Right atrium auricular region (tissue), 2 donors: ENCODE measurements at places on chromosomes 13 and 19.

- no peak for DNase-seq
These were observed 8.1 kb upstream of the FKRP start for GRCh38 chr19:46737761-46738171.

DNA sequence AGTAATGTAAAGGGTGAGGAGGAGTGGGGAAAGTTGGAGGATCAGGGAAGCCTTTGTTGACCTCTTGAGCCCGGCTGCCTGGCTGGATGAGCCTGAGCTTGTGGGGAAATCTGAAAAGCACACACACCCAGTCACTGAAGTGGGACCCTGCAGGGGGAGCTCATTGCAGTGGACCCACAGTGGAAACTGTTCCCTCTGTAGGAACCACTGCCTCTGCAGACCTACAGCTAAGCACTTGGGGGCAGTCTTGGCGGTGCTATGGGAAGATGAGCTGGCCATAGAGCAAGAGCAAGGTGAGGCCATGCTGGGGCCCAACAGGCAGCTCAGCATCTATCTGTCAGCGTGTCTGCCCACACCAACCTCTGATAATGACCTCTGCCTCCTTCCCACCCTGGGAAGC is 294.8 kb downstream of the TSHZ3 start:
- DNase-seq = no peak

GRCh38 chr13:35524171-35524570 is 47.7 kb upstream of the MAB21L1 start:
- DNase-seq = no peak

DNA sequence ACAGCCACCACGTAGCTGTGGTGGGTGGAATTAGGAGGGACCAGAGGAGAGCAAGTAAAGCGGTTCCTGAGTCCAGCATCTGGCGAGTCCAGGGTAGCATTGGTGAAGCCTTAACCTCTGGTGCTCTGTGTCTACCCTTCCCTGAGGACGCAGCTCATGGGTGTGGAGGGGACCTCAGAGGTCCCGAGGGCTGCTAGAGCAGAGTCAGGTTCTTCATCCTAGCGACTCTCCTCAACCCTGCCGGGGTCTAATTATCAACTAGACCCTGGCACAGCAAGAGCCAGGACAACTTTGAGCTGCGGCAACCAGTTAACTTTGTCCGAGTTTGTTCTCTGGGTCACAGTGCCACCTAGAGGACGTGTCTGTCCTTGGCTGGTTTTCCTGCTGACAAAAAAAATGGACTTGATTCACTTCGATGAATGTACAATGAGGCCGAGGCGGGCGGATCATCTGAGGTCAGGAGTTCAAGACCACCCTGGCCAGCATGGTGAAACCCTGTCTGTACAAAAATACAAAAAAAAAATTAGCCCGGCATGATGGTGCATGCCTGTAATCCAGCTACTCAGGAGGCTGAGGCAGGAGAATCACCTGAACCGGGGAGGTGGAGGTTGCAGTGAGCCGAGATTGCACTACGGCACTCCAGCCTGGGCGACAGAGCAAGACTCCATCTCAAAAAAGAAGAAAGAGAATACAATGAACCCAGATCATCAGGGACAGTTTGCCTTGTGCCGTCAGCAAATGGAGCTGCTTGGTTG is 25.0 kb downstream of the TSSK6 start:
- DNase-seq = peak; percentile 88

GRCh38 chr13:71460211-71460610 is 406.8 kb downstream of the DACH1 start:
- DNase-seq = no peak

- DNase-seq = no peak
These were observed 75.2 kb upstream of the MRI1 start for GRCh38 chr19:13689085-13689484.

DNA sequence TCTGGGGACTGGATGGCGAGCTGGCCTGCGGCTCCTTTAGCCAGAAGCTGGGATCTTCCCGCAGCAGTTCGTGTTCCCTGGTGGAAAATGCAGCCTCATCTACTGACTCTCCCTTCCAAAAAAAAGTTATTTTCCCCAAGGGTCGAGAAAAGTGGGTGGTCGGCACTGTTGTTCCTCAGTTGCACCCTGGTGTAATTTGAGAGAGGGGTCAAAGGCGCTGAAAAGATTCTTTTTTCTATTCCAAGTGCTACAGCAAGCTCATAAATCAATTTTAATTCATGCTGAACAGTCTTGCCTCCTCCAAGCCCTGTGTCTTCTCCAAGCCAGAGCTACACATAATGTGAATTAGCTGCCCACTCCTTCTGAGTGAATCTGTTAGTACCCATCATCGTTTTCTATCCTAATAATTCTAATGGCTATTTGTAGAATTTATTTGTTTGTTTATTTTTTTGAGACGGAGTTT is 774 bp downstream of the SLC25A15 start:
- DNase-seq = no peak

DNA sequence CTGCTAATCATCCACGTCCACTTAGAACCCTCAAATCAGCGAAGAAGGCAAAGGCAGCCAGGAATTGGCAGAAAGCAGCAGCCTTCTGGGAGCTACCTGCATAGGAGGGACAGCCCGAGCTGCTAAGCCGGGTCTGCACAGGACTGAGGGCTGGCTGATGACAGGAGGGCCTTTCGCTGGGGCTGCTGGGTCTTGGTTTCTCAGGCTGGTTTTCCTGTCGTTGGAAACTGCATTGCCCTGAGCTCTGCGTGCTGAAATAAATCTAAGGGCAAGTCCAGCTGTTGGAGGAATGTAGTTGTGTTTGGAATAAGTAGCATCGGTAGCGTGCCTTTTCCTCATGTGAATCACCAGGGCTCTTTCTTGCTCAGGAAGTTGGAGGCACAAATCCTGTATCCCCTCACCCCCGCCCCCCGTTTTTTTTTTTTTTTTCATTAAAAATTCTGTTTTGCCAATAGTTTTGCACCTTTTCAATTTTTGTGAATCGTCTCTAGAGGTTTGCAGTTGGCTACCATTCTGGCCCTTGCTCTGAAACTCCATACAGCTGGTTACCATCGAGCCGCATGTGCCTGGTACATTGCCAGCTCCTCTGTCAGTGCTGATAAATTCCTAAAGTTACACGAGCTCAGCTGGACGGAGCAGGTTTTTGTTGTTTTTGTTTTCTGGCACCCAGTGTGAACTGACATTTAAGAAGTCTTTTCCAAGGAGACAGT is 193.9 kb upstream of the RNF113B start:
- peak; percentile 66 for DNase-seq

GRCh38 chr19:34555447-34555846 is 73.9 kb downstream of the WTIP start:
- DNase-seq = no peak

DNA sequence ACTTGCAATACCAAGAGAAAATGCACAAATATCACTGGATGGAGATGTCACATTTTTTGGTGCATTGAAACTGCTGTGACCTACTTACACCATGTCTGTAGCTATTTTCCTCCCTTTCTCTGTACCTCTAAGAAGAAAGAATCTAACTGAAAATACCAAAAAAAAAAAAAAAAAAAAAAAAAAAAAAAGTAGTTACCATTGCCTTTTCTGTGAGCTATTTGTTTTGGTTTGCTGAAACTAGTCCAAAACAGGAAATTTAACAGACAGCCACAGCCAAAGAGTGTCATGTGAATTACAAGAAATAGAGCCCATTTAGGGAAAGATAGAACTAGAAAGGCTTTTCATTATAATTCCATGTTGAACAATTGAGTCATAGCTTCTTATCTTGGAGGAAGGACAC is 37.3 kb downstream of the TNFSF13B start:
- no peak for DNase-seq

- DNase-seq = no peak
These were observed 313.3 kb downstream of the ENOX1 start for GRCh38 chr13:43473437-43473836.

DNA sequence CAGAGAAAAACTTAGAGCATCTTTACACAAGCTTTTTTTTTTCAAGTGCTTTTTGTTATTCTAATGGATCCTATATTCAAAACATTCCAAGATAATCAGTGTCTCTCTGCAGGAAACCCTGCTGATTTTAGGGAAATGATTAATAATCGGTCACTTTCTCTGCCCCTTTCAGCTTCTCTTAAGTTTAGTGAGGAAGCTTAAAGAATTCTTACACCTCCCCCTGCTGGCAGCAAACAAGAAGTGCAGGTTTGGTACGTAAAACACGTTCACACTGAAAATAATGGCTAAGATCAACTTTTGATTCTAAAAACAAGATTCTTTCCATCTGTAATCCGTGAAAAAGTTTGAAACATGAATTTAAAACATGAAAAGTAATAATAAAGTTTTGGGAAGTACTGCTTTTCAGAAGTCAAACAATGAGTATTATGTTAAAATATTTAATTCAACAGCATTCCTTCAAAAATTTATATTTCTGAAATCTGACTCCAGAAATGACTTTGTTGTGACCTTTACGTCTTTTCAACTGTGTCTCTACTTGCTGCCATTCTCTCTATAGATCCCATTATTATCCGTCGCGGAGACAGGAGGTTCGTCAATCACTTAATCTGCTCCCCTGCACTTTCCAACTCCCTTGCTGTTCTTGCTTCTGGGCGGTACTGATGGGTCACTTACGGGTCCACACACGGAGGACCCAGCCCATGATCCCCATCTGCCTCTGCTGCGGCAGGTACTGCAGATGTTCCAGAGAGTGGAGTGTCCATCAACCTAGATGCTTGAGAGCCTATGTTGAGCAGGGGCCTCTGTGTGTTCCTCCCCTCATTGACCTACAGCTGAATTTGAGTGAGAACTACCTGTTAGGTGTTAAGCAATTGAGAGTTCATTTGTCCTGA is 203.1 kb upstream of the EDNRB start:
- DNase-seq = peak; percentile 65

DNA sequence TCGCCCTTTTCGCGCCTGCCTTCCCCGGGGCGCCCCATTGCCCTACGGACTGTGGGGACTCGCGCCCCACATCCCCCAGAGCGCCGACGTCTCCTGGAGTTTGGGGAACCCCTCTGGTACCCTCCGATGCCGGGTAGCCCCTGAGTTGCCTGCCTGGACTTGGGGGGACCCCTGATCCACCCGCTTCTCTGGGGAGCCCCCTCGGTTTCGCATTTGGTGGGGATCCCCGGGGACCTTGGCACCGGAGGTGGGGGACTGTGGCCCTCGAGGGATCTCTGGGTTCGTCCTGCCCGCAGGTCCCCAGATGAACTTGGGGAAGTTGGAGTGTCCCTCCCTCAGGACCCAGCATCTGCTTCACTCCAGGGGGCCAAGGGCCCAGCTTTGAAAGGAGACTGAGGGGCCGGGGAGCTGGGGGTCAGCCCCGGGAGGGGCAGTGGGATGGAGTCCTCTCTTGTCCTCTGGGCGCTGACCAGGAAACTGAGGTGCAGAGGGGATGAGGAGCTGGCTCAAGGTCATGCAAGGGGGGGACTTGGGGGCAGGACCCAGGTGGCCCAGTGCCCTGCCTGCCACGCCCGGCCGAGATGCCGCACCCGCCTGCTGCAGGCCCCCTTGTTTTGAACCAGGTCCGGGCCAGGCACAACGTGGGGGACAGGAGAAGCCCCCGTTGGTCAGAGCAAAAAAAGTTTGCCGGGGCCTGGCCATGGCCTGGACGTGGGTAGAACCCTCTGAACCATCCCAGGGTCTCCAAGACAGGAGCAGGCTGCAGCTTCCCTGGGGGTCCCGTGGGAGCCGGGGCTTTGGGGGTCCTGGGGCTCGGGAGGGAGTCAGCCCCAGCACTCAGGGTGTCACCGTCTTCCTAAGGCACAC is 1.0 kb downstream of the EFNA2 start:
- no peak for DNase-seq

GRCh38 chr13:46964789-46965527 is 68.1 kb upstream of the HTR2A start:
- no peak for DNase-seq

- no peak for DNase-seq
These were observed 324.1 kb upstream of the PCDH9 start for GRCh38 chr13:67554286-67554685.

DNA sequence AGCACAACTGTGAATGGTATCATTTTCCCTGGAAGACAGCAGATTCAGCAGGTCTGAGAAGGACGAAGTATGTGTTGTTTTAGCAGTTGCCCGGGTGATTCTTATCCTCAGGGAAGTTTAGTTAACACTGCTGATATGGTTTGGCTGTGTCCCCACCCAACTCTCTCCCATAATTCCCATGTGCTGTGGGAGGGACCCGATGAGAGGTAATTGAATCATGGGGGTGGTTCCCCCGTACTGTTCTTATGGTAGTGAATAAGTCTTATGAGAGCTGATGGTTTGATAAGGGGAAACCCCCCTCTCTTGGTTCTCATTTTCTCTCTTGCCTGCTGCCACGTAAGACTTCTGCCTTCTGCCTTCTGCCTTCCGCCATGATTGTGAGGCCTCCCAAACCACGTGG is 81.0 kb upstream of the UBAC2 start:
- DNase-seq = no peak

- no peak for DNase-seq
These were observed 16.0 kb downstream of the PIP5K1C start for GRCh38 chr19:3684054-3684816.

DNA sequence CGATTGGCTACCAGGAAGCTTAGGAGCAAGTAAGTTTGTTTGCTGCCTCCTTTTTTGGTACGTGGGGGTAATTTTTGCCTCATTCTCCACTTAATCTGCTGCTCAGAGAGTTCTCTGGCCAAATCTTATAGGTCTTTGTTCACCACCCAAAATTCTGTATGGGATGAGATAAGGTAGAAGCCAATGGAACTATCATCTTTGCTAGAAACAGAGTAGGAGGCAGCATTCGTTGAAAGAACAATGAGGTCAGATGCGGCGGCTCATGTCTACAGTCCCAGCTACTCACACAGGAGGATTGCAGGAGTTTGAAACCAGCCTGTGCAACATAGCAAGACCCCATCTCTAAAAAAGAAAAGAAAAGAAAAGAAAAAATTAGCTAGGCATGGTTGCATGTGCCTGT is 5.0 kb upstream of the DNAAF3 start:
- no peak for DNase-seq

DNA sequence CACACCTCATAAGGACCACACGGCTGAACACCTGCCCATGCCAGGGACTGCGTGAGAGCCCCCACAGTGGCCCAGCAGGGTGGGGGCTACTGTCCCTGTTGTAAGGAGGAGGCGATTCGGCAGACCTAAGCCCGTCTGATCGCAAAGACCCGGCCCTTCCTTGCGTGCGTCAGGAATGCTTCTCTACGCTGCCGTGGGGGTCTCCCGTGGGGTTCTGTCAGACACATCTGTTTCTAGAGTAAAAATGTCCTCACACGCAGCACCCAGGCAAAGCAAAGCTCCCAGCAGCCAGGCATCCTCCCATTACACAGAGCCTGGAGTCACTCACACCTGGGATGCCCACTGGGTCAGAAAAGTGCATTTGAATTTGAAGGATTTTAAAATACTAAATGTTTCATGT is 147.7 kb upstream of the SOX1 start:
- DNase-seq = no peak

GRCh38 chr13:63086286-63086685 is 1670.6 kb upstream of the PCDH20 start:
- no peak for DNase-seq

GRCh38 chr19:37983916-37984315 is 76.9 kb downstream of the SIPA1L3 start:
- DNase-seq = no peak

DNA sequence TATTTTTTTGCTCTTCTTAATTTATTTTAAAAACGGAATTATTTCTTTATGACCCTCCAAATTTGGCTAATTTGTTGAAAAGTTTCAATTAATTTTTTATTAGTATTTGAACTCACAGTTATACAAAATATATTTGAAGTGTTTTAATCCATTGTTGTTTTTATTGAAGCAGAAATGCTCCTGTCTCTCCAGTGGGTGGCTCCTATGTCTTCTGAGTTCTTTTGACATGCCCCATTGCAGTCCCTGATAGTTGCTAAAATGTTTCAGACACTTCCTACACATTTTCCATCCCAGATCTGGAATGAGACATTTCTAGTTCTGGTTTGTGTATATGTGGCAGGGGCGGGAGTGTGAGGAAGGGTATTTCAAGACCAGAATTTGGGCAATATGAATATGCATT is 579.4 kb upstream of the PRR20A start:
- no peak for DNase-seq
